ENCODE measurements at places on chromosomes 2 and 18.

DNA sequence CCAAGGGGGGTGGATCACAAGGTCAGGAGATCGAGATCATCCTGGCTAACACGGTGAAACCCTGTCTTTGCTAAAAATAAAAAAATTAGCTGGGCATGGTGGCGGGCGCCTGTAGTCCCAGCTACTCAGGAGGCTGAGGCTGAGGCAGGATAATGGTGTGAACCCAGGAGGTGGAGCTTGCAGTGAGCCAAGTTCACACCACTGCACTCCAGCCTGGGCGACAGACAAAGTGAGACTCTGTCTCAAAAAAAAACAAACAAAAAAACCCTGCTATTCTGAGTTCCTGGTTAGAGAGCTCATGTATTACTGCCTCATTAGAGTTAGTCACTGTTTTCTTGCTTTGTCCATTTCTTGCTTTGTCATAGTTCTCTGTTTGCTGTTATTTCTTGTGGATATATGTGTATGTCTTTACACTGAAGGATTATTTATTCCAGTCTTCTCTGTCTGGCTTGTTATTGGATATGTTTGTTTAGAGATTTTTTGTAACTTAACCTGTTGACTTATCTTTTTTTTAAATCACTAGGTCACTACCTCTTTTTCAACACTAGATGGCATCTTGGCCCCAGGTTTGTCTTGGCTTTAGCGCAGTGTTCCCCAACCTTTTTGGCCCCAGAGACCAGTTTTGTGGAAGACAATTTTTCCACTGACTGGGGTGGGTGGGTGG is 17.0 kb downstream of the TTLL4 start:
- no peak for DNase-seq

- DNase-seq: no peak
Observed at GRCh38 chr2:109719871-109720270, 74.2 kb upstream of the RGPD5 start.

DNA sequence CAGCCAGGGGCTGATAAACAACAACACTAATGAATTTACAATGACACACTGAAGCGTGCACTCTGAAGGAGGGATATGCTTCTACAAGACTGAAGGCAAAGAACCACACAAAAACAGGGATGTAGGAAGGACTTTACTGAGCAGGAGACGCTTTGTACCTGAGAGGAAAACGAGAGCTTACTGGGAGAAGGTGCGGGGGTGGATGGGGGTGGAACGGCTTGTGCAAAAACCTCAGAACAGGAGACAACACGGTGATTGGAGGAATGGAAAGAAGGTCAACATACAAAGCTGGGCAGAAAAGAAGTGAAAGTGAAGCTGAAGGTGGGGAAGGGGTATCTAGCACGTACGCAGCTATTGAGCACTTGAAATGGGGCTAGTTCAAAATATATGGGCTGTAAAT is 93.1 kb downstream of the SLC8A1 start:
- DNase-seq: no peak

DNA sequence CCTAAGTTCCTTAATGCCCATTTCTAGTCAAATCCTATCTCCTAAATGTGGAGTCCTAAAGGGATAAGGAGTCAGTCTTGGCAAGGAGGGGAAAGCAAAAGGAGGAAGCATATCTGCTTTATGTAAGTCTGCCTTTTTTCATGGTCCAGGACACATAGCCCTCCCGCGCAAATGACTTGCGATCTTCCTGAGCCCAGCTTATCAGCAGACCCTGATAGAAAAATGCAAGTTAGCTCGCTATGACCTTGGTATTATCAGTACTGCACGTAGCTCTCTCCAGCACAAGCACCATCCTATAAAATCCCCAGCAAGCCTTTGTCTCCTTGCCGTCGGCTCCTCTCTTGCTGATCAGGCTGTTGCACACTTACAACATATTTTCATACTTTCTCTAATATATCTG is 281.4 kb upstream of the KCNH7 start:
- no peak for DNase-seq

GRCh38 chr2:173397539-173397938 is 42.9 kb downstream of the CDCA7 start:
- DNase-seq: no peak

GRCh38 chr2:205914213-205915129 is 171.5 kb downstream of the INO80D start:
- no peak for DNase-seq

DNA sequence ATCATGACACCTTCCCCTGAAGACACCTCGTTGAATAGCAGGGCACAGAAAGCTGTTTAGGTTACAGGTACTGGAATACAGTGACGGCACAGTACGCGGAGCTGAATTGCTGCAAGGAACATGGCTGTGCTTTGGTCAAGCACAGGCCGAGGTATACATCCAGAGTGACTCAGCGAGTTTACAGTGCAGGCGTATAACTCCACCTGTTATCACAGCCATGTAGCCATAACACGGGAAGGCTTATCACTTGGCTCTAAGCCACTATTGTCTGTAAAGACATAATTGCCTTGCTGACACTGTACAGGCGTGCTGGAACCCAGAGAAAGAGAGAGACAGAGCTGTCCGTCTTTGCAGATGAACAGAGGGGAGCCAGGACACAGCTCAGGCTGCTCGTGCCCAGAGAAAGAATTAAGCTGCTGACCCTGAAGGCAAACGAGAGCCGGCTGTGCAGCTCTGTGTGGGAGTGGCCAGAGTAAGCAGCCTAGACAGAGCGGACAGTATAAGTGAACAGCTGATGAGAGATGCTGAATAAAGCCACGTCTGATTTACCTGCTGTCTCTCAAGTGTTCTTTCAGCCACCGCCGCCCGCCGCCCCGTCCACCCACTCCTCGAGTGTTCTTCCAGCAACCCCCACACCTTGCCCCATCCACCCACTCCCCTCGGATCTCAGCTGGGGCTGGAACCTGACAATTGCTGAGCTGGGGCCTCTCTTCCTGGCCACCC is 87.3 kb upstream of the PPP1CB start:
- DNase-seq: no peak

DNA sequence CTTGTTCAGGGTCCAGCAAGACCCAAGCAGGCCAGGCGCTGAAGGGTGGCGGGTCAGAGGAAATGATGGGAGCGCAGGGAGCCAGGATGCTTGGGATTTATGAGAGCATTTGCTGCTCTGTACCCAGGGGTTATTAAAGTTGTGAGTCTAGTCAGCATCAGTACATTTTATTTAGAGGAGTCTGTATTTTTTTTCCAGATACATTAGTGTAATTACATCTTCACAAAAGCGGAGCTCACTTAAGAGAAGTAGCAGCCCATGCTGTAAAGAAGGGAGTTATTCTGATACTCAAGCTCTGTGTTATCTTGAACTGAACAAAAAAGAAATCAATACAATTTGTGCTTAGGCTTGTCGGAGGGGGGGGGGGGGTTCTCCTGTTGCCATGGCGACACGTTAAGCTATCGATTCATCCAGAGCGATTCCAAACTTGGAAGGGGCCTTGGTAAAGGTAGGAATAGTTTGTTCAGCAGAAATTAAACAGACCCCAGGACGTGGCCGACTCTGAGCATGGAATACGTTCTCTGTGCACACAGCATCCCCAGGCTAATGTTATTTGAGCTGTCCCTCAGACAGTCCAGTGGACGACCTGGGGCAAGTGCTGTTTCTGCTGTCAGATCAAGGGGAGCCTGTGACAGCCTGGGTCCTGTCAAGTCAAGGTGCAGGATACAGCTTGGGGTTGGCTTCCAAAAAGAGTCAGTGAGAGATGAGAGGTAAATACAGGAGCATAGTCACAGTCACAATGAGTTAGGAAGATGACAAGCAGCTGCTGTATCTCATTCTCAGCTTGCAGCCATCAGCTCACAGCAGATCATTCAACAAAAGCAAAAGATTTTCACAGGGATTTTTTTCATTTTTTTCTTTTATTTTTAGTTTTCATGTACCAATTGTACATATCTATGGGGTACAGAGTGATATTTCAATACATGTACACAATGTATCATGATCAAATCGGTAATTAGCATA is 387.6 kb downstream of the DCDC2C start:
- DNase-seq: no peak

- no peak for DNase-seq
Observed at GRCh38 chr18:36406805-36407204, 109.3 kb downstream of the FHOD3 start.

DNA sequence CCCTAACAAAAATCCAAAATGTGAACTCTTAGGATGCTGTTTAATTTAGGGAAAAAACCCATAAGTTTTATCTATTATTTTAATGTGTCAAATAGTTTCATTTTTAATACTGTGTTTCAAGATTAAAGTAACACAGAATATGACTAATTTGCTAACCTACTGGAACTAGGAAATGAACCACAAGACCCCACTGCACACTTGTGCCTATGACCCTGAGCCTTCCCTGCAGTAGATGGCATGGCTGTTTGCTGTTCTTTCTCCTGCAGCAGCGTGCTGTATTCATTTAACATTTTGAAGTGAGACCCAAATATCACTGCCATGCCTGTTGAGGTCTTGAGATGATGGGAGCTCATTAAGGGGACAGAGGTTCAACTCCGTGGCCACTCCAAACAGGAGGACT is 565.2 kb upstream of the NRP2 start:
- DNase-seq: no peak
